NCI-H748 treated with DMSO at 0.1 percent for 48 hours (cell line): ENCODE measurements at places on chromosomes 16 and 17.

GRCh38 chr16:84423416-84423837 lies 55.1 kb downstream of the ATP2C2 start:
- DNase-seq, result no peak

- DNase-seq, result no peak
Measured at GRCh38 chr16:8237452-8237851, 352.9 kb downstream of the TMEM114 start.

- no peak for DNase-seq
Measured at GRCh38 chr16:55469821-55470532, 9.0 kb upstream of the MMP2 start.

- DNase-seq, result no peak
Measured at GRCh38 chr16:55076053-55076452, 145.4 kb downstream of the IRX5 start.

GRCh38 chr17:65229621-65229995 lies 92.4 kb downstream of the RGS9 start:
- DNase-seq, result no peak

GRCh38 chr17:31510308-31511194 lies 119.1 kb downstream of the RAB11FIP4 start:
- no peak for DNase-seq

DNA sequence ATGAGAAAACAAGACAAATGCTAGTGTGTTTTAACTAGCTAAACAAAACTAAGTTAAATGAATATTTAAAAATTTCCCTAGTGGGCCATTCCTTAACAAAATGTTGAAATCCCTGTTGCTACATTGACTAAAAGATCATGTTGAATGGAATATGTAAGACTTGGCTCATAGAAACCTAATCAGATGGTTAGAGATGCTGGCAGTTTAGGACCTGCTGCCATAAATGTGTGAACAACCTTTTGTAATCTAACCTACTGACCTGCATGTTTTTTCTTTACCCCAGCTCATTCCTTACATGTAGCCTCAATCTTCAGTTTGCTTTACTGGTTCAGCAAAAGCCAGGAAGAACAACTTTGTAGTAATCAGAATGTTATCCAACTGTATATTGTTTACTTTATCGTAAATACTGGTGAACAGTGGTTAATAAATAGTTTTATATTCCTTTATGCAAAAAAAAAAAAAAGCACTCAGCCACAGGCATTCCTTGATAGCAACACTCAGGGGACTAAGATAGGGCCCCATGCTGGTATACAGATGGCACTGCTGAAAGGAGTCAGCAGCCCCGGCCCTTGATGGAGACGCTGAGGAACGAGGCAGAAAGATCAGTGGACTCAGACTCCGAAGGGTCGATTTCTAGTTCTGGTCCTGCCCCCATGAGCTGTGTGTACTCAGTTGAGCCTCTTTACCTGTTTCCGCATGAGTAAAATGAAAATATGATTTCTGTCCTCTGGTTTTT lies 78.2 kb downstream of the MARF1 start:
- DNase-seq, result no peak

DNA sequence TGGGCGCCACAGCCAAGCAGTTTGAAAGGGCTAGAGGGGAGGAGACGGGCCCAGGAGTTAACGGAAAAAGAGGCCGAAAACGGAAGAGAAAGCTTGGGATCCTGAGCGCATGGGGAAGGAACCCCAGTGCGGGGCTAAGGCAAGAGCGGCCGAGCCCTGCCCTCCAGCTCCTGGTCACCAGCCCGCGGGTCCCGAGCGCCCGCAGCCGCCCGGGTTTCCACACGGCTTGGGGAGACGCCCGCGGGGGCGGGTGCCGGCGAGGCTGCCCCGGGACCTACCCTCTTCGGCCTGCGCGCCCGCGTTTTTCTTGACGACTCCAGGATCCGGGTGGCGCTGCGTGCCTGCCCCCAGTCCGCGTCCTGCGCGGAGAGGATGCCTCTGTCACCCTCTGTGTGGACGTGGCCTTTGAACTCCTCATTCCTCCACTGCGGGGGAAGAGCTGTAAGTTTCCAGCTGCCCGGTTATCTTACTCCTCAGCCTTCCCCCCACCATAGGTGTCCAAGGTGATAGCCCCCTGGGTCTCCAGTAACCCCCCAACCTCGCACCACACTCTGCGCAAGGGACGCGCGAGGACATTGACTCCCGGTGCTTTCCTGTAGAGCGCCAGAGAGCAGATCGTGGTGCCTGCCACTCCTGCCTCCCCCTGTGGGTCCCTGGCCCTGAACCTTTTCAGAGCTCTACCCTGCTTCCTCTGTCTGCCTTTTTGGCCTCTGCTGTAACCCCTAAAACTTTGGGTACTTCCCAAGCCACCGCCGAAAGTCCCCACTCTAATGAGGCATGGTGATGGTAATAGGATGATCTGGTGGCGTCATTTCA lies 1.7 kb upstream of the CDH11 start:
- DNase-seq, result no peak
